ENCODE measurements at places on chromosomes 16 and 17.

GRCh38 chr17:32546031-32546444, 59.2 kb downstream of the CDK5R1 start:
- no peak for DNase-seq

GRCh38 chr16:30369091-30369937, 980 bp downstream of the TBC1D10B start:
- DNase-seq = no peak

GRCh38 chr17:57603978-57604377, 141.1 kb downstream of the CCDC182 start:
- peak; percentile 91 for DNase-seq

DNA sequence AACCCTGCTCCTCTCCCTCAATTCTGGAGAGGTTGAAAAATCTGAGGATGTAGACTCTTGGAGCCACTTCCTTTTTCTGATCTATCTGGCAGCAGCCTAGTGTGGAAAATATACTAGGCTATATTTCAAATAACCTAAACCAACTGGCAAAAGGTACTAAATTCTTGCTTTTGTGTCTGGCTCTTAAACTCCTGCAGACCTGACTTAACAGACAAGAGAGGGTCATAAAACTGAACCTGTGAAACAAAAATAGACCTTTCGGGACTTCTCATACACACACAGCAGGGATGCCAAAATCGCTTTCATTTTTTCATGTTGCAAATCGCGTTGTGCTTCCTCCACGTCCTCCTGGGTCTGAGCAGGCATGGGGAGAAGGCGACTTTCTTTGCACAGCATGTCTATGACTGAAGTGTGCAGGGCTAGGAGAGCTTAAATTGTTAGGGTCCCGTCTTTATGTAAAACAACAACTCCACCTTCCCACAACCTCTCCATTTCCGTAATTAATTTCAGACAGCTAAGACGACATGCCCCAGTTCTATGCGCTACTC, 520.7 kb upstream of the PSMD7 start:
- DNase-seq = no peak

DNA sequence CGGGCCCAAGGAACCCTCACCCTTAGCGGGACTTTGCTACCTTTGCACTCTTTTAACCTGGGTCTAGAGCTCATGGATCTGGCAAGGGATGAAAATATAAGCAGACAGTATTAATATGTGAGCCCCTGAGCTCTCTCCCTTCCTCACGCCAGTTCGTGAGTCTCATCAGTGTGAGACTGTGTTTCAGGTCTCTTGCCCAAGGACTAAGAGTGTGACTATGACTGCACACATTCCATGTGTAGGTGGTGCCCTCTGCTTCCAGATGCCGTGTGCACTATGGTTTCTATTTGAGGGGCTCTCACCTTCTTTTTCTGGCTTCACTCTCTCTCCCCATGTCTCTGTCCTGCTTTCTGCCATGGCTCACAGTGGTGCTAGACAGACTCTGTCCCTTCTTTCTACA, 40.5 kb downstream of the DHRS7B start:
- no peak for DNase-seq

GRCh38 chr16:66899310-66899944, 19.1 kb downstream of the PDP2 start:
- DNase-seq = no peak

GRCh38 chr17:75927286-75927922, 13.4 kb downstream of the FBF1 start:
- no peak for DNase-seq

GRCh38 chr16:70572050-70572925, 48.7 kb downstream of the SF3B3 start:
- DNase-seq = no peak

DNA sequence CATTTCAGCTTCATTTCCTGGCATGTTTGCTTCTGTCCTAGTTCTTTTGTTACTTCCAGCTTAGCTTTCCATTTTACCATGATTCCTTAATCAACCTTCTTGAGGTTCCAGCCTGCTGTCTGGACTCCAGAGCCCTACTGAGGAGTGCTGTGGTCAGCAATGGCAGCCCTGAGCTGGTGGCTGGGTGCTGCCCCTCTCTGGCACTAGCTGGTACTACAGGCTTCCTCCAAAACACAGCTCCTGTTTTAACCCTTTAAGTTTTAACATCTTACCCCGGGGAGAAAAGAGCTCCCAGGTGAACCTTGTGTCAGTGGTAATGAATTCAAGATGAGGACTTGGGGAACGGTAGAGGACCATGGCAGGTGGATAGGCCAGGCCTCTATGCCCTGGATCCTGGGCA, 395.5 kb downstream of the TMEM114 start:
- no peak for DNase-seq

GRCh38 chr17:8397636-8398035, at the start of gene RNF222:
TSS of gene RNF222 (minus strand) at chr17:8397827. CDS start at chr17:8393461, 4,366 bp downstream.
- no peak for DNase-seq

DNA sequence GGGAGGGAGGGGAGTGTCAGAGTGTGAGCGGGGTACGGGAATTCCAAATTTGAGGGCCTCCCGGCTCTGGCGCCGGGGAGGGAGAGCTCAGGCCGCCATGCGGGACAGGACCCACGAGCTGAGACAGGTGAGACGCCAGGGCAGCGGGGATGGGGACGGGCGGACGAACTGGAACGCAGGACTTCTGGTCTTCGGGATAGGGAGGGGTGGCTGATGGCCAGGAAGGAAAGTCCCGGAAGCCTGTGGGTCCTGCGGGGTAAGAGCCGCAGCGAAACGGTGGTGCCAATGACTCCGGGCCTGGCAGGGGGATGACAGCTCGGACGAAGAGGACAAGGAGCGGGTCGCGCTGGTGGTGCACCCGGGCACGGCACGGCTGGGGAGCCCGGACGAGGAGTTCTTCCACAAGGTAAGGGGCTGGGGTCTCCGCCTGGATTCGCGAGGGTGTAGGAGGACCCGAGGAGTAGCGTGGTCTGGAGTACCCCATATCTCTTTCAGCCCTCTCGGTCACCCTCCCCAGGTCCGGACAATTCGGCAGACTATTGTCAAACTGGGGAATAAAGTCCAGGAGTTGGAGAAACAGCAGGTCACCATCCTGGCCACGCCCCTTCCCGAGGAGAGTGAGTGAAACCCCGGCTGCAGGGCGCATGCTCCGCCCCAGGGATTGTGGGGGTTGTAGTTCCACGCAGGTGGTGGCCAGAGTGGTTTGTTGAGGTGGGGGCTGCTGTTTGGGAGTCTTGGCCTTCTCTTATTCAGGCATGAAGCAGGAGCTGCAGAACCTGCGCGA, 543 bp downstream of the STX4 start:
- peak; percentile 86 for DNase-seq

DNA sequence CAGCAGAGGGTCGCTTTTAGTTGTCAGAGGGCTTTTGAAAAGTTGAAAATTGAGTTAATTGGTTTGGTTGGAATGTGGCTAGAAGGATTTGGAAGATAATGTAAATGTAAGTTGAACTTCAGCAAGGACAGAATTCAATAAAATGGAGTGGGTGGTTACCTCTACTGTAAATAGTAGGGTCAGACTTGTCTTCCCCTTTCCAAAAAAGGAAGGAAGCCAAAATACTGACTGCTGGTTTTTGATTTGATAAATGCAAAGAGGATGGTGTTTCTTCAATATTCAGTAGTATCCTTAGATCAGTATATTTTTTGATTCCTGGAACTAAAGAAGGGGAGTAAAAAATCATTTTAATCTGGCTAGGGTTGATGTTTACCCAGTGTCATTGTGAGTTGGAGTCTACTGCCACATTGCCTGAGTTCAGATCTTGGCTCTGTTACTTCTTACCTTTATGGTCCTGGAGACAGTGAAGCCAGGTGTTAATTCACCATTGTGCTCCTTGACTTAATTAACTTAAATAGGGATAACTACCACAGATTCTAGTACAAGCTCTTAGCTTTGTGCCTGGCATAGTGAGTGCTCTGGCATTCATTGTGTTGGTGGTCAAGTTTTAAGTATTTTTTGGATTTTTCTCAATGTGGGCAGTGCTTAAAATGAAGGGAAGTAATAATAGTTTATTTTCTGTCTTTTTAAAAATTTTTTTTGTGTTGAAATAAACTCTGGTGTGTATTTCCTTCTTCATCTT, 4.4 kb downstream of the HAPSTR1 start:
- DNase-seq = no peak

DNA sequence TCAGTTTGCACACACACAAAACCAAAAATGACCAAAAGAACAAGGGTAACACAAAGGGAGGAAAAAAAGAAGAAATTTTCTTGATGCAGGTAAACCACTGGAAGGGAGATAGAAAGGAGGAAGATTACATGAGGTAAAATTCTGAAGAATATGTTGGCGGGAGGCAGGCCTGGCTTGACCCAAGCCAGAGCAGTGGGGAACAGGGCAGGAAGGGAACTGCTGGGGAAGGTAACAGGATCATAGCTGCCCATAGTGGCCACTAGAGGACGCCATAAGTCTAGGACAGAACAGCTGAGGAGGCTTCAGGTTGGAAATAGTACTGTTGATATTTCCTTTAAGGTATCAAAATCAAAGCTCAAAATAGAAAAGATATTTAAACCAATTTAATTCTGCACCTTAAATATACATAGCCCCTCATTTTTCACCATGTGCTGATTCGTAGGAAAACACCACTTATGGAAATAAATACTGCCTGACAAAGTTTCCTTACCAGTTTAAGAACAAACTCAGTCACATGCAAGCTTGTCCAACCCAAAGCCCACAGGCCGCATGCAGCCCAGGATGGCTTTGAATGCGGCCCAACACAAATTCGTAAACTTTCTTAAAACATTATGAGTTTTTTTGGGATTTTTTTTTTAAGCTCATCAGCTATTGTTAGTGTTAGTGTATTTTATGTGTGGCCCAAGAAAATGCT, 15.5 kb downstream of the VPS35 start:
- DNase-seq = peak; percentile 56

GRCh38 chr17:47315451-47316266, 8.1 kb upstream of the EFCAB13 start:
- DNase-seq = no peak

DNA sequence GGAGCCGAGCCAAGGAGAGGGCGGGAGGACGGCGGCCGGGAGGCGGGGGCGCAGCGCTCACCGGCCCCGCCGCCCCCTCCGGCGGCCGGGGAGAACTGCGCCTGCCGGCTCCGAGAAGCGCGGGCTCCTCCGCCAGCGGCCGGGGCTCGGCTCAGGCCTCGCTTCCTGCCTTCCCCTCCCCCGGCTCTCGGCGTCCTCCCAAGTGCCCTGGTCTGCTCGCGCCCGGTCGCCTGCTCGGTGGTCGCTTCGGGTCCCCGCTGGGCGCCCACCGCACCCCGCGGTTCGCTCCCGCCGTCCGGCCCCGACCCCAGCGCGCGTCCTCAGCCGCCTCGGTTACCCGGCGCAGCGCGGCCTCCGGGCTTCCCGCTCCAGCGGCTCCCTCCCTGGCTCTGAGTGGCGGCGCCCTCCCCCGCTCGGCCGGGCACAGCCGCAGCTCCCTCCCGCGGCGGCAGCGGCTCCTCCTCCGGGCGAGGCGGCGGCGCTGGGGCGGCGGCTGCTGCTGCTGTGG, 313 bp downstream of the UBTF start:
- DNase-seq = peak; percentile 70

DNA sequence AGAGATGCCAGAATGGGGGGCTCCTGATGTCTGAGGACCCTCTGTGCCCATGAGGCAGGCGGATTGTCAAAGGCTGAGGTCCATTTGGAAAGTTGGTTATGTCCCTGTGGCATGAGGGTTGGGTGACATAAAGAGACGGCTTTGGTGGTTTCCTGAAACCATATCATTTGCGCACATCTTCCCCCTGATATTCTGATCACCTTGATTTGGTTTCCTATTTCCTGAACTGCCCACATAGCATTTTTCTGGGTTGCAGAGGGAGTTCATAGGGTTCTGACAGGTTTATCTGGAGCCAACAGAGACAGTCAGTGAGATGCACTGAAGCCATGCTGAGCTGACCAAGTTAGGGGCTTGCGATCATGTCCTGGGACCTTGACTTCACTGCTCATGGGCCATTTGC, 15.7 kb upstream of the RNF222 start:
- DNase-seq = no peak

GRCh38 chr16:9357829-9358228, 266.4 kb downstream of the HAPSTR1 start:
- DNase-seq = no peak

GRCh38 chr16:4358831-4359561, 7.9 kb upstream of the PAM16 start:
- DNase-seq = peak; percentile 68
